ENCODE measurements at places on chromosomes 1 and 21.

- peak; percentile 76 for DNase-seq
Observed at GRCh38 chr1:16145030-16145661, 10.7 kb downstream of the EPHA2 start.

DNA sequence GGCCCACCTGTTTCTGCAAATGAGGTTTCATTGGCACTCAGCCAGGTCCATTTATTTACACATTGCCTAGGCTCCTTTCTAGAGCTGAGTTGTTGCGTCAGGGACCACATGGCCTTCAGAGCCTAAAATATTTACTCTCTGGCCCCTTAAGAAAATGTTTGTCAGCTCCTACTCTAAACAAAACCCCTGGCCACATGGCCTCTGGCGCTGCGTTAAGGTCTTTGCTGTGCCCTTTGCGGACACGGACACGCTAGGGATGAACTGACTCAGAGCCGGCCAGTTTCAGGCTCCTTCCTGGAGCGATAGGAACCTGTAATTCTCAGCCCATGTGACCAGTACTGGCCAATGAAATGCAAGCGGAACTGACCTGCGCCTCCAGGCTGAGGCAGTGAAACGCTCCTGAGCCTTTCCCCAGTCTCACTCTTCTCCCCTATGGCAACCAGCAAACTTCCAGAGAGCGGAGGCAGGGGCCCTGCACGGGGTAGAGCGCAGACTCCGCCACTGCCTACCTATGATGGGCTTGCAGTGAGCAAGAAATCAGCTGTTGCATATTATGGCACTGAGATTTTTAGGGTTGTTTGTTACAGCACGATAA, 160.3 kb downstream of the ETS2 start:
- DNase-seq = no peak

DNA sequence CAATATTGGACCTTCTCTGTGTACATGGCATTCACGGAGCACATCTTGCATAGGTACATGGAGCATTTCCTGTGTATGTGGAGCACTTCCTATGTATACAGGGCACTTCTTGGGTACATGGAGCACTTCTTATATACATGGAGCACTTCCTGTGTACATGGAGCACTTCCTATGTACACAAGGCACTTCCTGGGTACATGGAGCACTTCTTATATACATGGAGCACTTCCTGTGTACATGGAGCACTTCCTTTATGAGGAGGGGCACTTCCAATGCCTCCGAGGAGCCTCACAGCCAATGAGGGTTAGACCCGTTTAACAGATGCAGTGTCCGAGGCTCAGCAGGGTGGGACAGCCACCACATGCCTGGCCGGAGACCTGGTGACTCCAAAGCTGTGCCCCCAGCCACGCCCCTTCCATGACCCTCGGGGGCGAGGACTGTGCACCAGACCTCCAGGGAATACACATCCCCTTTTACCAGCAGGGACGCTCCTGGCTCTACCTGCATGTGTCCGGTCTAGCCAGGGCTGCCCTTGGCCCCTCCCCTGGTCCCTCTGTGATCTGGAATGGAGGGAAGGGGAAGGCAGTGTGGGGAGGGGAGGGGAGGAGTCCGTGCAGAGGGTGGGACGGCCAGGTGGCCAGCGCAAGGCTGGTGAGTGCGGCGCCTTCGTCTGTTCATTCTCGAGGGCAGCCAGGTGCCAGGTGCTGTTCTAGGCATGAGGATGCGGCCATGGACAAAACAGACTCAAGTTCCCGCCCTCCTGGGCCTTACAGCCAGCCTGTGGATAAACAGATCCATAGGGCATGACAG, 195.1 kb upstream of the TMEM51 start:
- no peak for DNase-seq

- no peak for DNase-seq
Observed at GRCh38 chr1:91799159-91799558, 86.8 kb downstream of the TGFBR3 start.
